AG04450 (cell line): ENCODE measurements at places on chromosomes 1 and 21.

- no peak for DNase-seq
These were observed 213.1 kb downstream of the KAZN start for GRCh38 chr1:14811573-14811972.

DNA sequence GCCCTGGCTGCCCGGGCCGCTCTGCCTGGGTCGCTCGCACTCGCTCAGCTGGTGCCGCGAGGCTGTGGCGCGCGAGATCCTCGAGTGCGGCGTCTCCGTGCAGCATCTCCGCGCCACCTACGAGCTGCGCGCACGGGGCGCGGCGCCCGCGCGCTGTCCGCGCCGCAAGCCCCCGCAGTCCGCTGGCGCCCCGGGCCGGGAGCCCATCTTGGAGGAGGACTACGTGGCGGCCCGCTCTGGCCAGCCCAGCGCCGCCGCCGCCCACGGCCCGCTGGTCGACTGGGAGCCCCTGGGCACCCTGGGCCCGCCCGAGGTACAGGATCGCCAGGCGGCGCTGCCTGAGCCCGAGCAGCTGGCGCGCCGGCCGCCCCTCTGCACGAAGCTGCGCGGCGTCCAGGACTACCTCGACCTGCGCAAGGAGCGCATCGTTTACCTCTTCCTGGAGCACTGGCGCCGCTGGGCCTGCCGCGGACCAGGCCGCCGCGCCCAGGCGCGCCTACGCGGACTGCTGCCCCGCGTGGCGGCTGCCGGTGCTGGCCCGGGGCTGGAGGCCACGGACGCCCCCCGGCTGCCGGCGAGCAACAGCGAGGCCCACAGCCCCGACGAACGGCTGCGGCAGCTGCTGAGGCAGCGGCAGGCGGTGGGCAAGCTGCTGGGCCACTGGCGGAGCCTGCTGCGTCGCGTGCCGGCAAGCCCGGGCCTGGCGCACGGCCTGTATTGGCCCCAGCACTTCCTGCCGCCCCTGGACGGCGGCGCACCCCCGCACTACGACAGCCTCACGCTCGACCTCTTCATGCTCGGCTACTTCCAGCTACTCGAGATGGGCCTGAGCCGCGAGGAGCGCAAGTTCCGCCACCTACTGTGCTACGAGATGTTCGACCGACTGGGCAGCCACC lies 10.9 kb downstream of the TNFRSF25 start:
- no peak for DNase-seq

GRCh38 chr1:197463142-197463541 lies 195.1 kb downstream of the CRB1 start:
- DNase-seq, result no peak

GRCh38 chr1:7684861-7685635 lies 86.0 kb upstream of the VAMP3 start:
- DNase-seq, result no peak
